ENCODE measurements at places on chromosomes 1 and 21.

- DNase-seq: no peak
Measured at GRCh38 chr21:34836103-34836932, 167.5 kb downstream of the CLIC6 start.

DNA sequence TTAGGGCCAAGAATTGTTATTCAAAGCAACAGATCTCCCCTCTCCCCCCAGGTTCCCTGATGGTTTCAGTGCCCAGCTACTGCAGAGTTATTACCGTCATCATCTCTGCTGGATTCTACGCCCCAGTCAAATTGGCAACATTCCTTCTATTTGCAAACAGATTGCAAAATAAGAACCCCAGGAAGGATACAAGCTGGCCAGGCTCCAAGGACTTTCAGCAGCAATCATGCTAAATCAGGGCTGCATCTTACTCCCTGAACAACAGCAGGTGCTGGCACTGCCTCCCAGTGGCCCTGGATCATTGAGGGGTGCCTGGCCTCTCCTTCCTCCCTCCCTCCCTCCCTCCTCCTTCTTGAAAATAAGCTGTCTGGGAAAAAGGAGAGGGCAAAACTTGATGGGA is 521.6 kb upstream of the BEND5 start:
- no peak for DNase-seq

GRCh38 chr1:24329797-24330543 is 10.8 kb downstream of the GRHL3 start:
- no peak for DNase-seq

- DNase-seq: no peak
Measured at GRCh38 chr1:80536461-80536860, 1264.3 kb upstream of the ADGRL2 start.

DNA sequence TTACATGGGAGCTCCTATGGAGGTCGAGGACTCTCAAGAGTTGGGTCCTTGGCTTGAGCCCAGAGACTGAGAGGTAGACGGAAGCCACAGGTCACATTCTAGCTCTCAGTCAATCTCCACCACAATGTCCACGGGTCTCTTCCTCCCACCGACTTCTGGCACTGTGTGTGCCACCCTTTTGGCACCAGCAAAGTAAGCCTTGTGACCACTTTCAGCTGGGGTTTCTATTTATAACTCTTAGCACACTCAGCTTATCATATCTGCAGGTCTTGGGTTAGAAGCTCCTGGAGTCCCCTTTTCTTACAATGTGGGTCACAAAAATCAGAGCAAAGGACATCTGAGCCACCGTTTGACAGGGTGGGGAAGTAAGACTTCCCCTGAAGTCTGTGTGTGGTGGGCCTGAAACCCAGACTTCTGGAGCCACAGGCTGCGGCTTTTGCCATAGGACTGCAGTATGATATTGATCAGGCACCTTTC is 28.3 kb downstream of the NCMAP start:
- no peak for DNase-seq

- no peak for DNase-seq
Measured at GRCh38 chr1:30680429-30680828, 43.0 kb downstream of the MATN1 start.

- no peak for DNase-seq
Measured at GRCh38 chr21:28513428-28513827, 479.2 kb downstream of the LTN1 start.

DNA sequence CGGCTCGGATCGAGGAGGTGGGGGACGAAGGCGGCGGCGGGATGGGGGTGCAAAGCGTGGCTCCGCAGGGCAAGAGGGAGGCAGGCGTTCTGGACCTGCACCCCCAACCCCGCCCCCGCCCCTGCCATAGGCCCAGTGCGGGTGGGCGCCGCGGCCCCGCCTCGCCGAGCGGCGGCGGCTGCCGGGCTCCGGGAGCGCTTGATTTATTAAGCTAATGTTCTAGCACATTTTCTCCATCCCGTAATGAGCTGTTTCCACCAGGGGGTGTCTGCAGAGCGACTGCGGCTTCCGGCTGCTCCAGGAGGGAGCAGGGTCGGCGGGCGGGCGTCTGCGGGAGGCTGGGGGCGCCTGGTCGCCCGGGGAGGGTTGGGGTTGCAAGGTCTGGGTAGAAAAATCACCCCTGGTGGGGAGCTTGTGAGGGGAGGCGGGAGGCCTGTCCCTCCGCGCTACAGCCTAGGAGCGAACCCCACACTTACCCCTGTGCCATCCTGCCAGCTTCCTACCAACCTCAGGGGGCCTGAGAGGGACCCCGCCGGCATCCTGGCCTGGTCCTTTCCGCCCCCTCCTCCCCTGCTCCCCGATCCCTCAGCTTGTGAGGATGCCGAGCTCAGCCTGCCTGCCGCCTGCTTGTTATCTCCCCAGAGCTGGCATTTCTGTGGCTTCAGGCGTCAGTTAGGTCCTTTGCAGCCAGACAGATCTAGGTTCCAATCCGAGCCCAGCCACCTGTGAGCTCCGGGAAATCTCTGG is 48.5 kb upstream of the ACOT11 start:
- DNase-seq: no peak

GRCh38 chr1:43232074-43232473 is 37.7 kb upstream of the TMEM125 start:
- no peak for DNase-seq
